Stimulated activated CD4-positive, alpha-beta T cell treated with anti-CD3 and anti-CD28 coated beads, Interleukin-15, amount 100 ng/mL, for 1 hour (primary cell): ENCODE measurements at places on chromosomes 16 and 17.

GRCh38 chr17:40242774-40243173, 23.7 kb downstream of the WIPF2 start:
- no peak for DNase-seq

GRCh38 chr17:34859652-34860051, 101.6 kb downstream of the CCT6B start:
- no peak for DNase-seq

DNA sequence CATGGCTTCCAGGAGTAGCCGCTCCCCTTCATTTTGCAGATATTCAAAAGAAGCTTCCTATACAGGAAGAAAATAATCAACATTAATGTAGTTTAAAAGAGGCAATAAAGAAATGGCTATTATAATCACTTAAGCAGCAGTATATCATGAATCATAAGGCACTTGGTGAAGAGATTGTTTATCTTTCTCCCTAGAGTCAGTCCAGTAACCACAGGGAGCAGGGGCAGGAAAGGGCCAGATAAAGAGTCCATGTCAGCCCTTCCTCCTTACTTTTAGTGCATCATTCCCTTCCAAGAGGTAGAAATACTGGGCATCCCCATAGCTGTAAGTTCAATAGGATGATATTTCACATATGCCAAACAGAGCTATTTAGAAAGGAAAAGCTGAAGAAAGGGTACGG, 184.6 kb upstream of the C17orf78 start:
- no peak for DNase-seq

GRCh38 chr17:78441271-78441971, 63.0 kb downstream of the PGS1 start:
- no peak for DNase-seq

DNA sequence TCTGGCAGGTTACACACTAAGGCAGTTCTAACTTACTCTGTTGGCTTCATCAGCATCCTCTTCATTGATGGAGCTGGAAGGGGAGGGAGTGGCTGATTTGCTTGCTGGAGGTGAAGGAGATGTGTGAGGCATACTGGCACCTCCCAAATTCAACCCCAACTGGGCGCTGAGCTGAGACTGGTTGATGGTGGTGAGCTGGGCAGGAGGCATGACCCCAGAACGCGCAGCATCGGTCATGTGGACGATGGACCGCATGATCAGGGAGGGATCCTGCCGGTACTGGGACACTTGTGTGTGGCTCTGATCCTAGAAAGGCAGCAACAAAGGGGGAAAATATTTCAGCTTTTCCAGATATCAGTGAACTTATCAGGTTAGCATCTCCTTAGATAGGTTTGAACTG, 96.7 kb downstream of the TOX3 start:
- DNase-seq, result no peak

- DNase-seq, result no peak
Observed at GRCh38 chr16:2595393-2596205, 57.8 kb downstream of the PDPK1 start.

- DNase-seq, result no peak
Observed at GRCh38 chr16:10752843-10753523, 9.3 kb downstream of the NUBP1 start.

GRCh38 chr17:8436169-8436843, 622 bp downstream of the NDEL1 start:
- peak; percentile 22 for DNase-seq

GRCh38 chr17:200586-200985, 19.1 kb upstream of the DOC2B start:
- DNase-seq, result no peak

DNA sequence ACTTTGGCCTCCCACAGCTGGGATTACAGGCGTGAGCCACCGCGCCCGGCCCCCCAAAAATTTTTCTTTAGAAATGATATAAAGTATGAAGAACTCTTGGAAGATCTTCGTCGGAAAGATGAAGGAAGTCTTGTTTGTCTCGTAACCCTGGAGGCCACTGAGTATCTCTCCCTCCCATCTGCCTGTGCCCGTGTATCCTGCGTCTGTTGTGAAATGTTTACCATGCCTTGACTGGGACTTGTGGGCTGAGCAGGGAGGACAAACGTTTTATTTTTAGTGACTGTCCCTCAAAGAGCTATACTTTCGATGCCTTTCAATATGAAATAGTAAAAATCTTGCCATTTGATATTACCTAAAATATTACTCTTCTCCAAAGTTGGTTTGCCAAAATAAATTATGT, 121.2 kb downstream of the RPTOR start:
- no peak for DNase-seq
